ENCODE measurements at places on chromosomes 11 and 22.

- DNase-seq: no peak
These were observed 102.9 kb downstream of the MED15 start for GRCh38 chr22:20610243-20610686.

DNA sequence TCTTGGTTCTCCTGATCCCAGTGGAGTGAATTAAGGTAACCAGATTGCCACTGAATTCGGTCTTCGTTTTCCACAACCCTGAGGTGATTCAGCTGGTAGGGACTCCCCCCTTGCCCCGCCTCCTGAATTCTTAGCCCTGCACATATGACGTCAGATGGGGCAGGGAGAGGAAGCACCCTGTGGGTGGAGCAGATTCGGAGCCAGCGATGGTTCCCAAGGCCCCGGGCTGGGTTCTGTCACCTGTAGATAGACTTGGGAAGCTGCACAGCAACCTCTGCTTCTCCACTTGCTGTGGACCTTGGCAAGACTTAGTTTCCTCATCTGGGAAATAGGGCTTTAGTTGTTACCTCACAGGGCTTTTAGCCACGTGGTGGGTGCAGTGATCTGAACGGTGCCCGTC lies 67.8 kb downstream of the CTTN start:
- no peak for DNase-seq

DNA sequence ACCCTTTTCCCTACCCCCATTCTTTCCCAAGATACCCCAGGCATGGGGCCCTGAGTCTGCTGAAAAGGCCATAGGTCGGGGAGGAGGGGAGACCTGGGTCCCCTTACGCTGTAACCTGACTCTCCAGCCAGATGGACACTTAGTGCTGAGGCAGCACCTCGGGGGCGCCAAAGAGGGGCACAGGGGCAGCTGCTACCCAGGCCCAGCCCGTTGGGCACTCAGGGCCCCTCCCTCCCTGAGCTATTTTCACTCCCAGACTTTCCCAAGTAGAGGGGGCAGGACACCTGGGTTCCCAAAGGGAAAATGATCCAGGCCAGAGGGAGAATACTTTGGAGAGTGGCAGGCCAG lies 933 bp downstream of the ACTN3 start:
- DNase-seq: no peak

GRCh38 chr11:2213384-2213842 lies 41.8 kb upstream of the TH start:
- DNase-seq: no peak

GRCh38 chr11:75571625-75572024 lies 9.6 kb downstream of the SERPINH1 start:
- DNase-seq: no peak

GRCh38 chr11:117980280-117980679 lies 5.9 kb upstream of the IL10RA start:
- DNase-seq: no peak

DNA sequence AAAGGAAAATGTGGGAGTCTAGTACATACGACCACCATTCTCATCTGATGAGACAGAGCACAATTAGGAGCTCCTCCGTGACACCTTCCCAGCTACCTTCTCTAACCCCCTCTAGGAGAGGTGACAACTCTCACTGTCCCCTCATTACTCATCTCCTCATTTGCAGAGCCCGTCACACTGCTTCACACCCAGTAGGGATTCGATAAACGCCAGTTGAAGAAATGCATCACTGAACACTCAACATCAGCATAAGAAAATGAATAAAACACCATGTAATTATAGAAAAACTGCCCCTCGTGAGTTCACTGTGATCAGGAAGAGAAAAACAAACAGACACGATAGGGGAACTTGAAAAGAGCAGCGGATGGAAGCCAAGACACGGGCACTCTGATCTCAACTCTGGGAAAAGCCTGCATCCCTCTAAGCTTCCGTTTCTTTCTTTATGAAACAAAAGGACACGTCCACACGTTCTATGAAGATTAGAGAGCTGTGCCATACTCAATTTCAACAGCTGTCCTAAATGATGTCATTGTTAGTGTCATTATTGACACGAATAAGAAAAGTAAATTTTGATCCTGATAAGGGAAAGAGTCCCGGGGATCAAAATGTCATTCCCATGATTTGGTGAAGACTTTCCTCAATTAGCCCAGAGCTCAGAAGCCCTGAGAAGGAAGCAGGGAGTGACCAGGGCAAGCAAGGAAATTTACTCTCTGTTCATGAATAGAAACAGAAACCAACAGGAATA lies 356.9 kb downstream of the LARGE1 start:
- DNase-seq: no peak

DNA sequence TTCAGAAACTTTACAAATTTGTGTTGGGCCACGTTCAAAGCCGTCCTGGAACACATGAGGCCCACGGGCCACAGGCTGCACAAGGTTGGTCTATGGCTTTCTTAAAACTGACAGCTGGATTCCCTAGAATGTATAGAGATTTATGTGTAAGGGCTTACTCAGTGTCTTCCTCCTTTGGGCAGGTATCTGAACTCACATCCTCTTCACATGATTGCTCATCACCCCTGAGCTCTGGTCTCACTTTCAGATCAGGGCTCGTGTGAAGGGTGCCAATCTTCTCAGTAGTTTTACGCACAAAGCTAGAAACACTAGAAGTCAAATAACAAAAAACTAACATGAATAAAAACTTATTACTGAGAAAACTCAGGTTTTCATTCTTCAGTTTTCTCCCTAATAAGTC lies 27.1 kb downstream of the HPS5 start:
- no peak for DNase-seq

DNA sequence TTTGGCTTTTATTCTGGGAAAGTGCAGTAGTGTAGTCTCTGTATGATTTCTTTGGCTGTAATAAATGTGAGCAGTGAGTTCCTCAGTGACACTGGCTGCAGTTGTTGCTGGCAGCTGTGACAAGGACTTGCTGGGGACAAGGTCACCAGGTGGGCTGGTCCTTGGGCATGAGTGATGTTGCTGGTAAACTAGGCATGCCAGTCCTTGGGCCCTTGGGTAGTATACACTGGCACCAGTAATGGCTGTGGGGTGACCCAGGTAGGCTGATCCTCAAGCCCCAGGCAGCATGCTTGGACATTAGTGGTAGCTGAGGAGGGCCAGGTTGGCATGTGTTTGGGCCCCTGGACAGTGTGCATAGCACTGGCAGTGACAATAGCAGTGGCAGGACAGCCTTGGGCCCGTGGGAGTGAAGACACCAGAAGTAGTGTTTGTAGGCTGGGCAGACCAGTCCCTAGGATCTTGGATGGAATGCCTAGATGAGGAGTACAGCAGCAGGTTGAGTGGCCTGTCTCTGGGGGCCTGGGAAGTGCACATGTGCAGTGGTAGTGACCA lies 164.3 kb downstream of the GUCY1A2 start:
- DNase-seq: no peak

- no peak for DNase-seq
These were observed 258.9 kb downstream of the TMEM135 start for GRCh38 chr11:87296627-87297026.

DNA sequence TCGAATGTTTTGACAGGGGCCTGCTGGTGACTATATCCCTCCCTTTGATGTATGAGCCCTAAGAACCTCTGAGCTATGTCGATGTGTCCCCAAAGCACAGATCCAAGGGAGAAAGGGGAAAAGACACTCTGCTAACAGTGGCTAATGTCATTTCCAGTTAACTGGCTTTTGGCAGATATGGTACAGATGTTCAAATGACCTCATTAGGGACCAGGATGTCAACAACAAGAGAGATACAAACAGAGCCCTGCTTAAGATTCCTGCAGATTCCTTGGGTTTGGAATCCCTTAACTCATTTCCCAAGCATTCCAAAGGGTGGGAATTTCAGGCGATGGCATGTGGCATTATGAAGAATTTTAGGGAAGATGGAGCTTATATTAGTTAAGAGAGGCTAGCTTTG lies 517.3 kb downstream of the SOX6 start:
- no peak for DNase-seq

GRCh38 chr11:44627165-44627789 lies 61.8 kb downstream of the CD82 start:
- DNase-seq: no peak

DNA sequence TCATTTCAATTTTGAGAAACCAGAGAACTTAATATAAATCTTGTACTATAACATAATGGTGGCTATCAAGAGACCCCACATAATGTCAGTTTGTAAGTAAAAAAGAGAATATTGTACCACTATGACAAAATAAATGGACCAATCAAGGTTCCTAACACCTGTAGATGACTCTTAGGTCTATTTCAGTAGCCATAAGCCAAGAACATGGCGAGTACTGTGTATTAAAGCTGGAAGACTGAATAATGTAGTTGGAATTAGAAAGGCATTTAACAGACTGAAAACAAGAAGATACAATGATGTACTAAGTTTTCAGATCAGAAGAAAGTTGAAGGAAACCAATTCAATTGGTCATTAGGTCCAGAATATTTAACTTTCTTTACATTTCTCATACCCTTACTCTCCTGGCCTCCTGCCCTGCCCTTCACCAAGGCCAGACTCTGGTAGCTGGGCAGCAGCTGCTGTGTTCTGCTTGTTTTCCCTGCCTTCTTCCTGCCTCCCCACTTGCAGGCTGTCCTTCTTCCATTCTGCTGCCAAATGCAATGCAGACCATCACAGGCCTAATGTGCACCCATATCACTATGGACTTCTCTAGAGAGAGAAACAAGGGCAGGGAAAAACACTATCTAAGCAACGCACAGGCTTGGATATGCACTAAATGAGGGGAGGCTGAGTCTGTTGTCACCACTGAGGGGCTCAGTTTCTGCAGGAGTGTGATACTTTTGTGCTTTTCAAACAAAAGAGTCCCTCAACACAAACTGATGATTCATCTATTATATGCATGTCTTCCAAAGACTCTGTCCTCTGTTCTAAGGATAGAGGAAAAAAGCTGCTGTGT lies 60.1 kb downstream of the RAB30 start:
- DNase-seq: no peak

GRCh38 chr11:66004186-66004585 lies 1.9 kb downstream of the BANF1 start:
- DNase-seq: no peak

GRCh38 chr11:88814076-88814475 lies 251.7 kb downstream of the GRM5 start:
- DNase-seq: no peak

- no peak for DNase-seq
These were observed 33.1 kb upstream of the ST14 start for GRCh38 chr11:130126516-130126915.

- no peak for DNase-seq
These were observed 2.4 kb upstream of the OR4X2 start for GRCh38 chr11:48242501-48242900.

DNA sequence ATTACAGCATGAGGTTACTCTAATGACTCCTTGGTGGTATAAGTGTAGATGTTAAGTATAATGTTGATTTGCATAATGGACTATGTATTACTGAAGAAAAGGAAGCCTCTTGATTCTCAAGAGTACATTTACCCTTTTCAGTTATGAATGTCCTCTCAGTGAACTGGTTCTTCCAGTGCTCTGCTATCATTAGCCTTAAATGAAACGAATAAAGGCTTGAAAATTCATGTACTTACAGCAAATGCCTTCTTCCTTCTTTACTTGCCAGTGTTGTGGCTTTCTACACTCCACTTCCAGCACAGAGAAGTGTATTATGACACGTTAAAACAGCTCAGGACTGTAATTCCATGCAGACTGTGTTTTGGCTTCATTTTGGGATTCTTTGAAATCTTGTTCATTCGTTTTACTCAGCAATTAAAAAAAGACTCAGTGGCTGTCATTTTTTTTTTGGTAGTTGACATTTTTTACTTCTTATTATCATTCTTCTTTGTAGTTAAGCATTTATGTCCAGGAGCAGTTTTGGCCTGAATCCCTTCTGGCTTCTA lies 96.9 kb downstream of the MTMR3 start:
- no peak for DNase-seq

DNA sequence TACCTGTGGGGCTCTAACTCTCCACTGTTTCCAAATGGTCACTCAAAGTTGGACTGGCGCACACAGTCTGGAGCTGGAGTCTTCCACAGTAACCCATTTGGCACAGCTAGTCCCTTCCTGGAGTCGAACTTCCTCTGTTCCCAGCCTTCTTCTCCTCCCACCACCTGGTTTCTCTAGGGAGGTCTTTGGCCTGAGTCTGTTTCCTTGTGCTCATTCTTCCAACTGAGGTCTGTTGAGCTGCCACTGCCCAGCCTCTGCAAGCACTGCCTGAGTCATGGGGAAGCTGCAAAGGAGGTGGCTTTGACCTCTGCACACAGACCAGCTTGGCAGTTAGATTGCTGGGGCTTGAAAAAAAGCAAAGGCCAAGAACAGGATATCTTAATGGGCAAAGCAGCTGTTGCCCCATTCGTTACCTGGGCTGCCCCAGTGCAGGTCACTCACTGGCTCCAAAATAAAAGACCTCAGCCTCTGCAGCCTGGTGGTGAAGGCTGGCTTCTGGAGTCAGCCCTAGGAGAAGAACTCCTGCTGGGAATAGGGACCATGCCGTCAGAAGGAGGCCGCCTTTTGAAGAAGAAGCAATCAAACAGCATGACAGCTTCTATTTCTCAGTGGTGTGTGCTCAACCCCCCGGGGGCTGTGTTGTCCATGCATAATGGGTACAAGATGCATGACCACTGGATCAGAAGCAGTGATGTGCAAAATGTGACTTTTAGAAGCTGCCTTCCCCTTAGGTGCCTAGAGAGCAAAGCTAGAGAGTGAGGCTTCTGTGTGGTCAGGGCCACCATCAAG lies 3.0 kb downstream of the ADAMTS15 start:
- DNase-seq: no peak

GRCh38 chr11:26150031-26150430 lies 181.9 kb upstream of the ANO3 start:
- no peak for DNase-seq

DNA sequence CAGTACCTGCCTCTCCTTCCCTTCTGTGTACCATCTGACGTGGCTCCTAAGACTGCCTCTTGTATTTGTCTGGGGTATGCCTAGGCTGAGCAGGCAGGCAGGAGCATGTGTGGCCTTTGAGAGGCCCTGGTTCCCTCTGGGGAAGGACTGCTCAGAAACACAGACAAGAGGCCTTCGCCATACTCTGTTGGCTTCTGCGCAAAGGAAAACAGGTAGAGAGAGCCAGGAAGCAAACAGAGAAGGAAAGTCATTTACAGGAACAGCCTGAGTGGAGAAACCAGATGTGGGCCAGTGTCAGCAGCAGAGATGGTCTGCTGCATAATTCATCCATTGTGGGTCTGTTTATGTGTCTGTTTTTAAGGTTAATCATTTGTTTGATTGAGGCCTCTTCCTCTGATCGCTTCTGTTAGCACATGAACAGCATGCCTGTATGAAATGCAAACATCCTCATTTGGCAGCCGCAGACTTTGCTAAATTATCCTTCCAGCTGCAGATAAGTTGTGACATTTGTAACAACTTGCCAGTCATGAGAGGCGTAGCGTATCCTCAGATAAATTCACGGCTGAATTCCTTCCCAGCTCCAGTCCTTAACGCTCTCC lies 119.4 kb downstream of the GALNT18 start:
- DNase-seq: no peak

DNA sequence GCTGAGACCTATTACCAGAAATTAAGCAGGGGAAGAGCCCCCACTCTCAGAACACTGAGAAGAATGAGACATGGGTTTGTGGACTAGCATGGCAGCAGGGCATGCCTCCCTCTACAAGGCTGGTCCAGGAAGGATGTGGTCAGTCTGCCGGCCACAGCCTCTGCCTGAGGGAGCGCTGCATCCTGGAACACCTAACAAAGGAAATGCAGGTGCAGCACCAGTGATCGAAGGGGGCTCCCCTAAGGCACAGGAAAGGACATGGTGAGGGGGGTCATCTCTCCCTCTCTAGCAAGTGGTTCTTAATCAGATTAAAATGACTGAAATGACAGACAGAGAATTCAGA lies 40.6 kb upstream of the ARL14EP start:
- no peak for DNase-seq
